Non-pigmented ciliary epithelial cell (primary cell): ENCODE measurements at places on chromosomes 2 and 18.

- DNase-seq: peak; percentile 19
Measured at GRCh38 chr2:174399171-174399570, 3.6 kb downstream of the SCRN3 start.

GRCh38 chr2:69645921-69646320, 2.4 kb upstream of the AAK1 start:
- no peak for DNase-seq

DNA sequence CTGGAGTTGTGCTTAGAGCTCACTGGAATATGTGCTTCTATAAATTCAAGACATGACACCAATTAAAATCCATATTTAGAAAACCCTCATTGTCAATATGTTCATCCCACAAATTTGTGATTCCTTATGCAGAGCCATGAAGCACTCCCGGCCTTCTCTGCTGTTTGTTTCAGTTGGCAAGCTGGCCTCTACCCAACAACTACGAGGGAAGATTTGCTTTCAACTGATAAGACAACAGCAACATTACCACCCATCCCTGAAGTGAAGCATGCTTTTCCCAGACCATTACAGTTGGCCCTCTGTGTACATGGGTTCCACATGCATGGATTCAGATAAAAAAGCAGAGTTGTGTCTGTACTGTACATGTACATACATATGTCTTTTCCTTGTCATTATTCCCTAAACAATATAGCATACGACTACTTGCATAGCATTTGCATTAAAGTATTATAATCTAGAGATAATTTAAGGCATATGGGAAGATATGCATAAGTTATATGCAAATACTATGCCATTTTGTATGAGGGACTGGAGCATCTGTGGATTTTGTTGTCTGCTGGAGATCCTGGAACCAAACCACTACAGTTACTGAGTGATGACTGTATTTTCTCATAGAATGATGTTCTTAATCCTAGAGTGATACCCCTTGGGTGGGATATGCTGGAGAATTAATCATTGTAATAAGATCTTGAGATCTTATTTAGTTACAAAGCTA, 77.6 kb upstream of the MC2R start:
- no peak for DNase-seq

DNA sequence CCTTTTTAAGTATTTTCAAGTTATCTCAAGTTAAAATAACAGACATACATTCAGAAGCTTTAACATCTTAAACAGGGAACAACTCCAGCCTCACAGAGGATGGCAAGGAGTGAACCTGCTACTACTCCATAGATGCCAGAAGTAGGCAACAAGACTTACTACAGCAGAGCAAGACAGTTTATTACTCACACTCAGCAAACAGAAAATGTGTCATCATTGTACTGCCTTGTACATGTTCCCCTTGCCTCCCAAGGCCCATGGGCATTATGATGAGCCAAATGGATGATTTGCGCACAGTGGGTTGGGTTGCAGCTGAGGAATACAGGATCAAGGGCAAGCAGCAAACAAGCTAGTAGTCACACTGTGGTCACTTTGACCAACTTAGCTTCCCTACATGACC, 80.6 kb upstream of the VRK2 start:
- no peak for DNase-seq

DNA sequence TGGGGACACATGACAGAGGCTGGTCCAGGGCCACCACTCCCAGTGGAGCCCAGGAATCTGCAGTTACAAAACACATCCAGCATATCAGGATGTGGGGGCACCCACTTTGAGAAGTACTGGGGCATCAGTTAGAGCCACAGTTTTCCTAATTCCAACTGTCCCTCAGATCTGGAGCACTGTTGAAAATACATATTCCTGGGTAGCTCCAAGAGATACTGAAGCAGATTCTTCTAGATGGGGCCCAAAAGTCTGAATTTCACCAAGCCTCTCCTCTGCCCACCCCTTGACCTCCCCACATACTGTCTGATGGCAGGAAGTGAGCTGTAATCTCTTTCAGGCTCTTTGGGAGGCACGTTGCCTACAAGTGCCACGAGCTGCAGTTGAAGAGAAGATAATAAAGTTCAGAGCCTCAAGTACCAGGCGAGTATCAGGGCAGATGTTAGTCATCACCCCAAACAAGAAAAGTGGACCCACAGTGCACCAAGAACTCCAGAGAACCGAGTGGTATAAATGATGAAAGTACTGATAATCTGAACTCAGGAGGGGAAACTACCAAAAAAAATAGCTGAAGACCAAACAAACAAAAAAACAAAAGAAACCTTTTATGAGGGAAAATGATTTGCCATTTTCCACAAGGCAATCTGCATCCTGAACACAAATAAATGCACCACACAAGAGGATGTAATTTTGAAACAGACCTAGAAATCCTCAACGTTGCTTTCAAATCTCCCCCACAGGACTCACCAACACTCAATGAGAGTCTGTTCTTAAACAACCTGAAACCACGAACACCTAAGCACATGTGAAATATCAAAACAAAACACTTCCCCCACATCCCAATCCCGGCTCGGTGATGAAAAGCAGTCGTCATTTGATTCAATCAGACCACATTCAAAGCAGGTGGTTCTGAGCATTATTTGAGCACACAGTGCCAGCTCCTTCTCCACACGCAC, 98.7 kb downstream of the TCF4 start:
- DNase-seq: no peak

GRCh38 chr18:44841221-44841620, 160.5 kb downstream of the SETBP1 start:
- no peak for DNase-seq
